ENCODE measurements at places on chromosomes 11 and 22.

DNA sequence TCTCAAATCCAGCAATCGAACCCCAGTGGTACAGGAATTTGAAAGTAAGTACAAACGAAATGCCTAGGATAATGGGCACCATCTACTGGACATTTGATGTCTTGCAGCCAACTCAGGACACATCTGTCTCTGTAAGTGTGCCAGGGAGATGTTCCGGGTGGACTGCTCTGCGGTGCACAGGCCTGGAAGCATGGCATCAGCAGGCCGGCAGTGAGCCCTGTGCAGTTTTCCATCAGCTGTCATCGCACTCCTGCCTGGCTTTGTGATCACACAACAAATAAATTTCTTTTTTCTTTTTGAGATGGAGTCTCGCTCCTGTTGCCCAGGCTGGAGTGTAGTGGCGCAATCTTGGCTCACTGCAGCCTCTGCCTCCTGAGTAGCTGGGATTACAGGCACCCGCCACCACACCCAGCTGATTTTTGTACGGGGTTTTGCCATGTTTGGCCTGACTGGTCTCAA, 71.0 kb downstream of the JAM3 start:
- ATAC-seq, result peak; percentile 85

- no peak for ATAC-seq
Measured at GRCh38 chr11:15911377-15912044, 444.8 kb downstream of the SOX6 start.

DNA sequence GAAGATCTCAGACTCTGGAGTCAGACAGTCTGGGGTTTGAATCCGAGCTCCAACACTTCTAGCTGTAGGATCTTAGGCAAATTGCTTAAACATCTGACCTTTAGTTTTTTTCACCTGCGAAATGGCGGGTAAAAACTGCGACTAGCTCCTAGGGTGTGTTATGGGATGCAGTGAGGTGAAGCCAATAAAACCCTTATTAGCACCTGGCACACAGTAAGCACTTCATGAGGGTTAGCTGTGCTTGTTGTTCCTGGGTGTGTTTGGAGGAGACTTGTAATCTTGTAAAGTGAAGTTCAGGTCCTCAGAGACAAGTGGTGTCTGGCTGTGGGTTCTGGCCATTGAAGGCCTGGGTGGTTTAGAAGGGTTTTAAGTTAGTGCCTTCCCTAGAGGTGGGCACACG, 68.9 kb downstream of the ZBTB16 start:
- no peak for ATAC-seq

DNA sequence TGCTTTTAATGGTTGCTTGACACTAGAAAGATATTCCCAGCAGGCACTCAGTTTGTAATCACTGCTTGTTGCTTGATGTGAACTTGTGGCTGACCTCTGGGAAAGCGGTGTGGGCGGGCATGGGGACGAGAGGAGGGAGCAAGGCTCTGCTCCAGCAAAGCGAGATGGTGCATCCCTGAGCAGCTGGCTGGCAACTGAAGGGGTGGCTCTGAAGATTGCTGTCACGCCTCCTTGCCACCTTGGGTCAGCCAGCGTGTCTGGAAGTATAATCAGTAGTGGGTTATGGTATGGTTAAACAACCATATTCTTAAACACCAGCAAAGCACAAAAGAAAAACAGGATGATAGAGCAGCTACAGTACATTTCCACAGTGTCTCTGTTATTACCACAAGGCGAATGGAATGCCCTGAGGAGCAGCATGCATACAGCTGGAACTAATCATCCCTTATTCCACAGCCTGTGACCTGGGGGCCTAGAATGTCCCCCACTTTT, 124.5 kb downstream of the TRIM44 start:
- no peak for ATAC-seq

GRCh38 chr22:28883657-28883916, 215 bp downstream of the ZNRF3 start:
- no peak for ATAC-seq

Data from esophagus mucosa (tissue), 1 donor.